ENCODE measurements at places on chromosomes 2 and 18. TPM values are rescaled to one million over a fixed set of nuclear protein-coding genes. Genes with fewer than 3 reads are reported as not detected.

IL1R1 gene
- total RNA-seq = 1.0 TPM

DPP10 gene
- total RNA-seq = 3.3 TPM

ADRA2B gene
- total RNA-seq = 0.46 TPM

CDH19 gene
- total RNA-seq = not detected

ABCG8 gene
- total RNA-seq = not detected

GYPC gene
- 154 TPM for total RNA-seq

CEBPZOS gene
- total RNA-seq = 18.5 TPM

RFTN2 gene
- 27.2 TPM for total RNA-seq

CRYGC gene
- not detected for total RNA-seq

GRCh38 chr2:56449002-56449431, 265.2 kb downstream of the CCDC85A start:
- no peaks in the 10 kb centered on the region for H3K27me3 ChIP-seq
- DNase-seq = no peak
- H3K4me3 ChIP-seq = no peak overlapping the region
- no peak overlapping the region for H3K27ac ChIP-seq

DNA sequence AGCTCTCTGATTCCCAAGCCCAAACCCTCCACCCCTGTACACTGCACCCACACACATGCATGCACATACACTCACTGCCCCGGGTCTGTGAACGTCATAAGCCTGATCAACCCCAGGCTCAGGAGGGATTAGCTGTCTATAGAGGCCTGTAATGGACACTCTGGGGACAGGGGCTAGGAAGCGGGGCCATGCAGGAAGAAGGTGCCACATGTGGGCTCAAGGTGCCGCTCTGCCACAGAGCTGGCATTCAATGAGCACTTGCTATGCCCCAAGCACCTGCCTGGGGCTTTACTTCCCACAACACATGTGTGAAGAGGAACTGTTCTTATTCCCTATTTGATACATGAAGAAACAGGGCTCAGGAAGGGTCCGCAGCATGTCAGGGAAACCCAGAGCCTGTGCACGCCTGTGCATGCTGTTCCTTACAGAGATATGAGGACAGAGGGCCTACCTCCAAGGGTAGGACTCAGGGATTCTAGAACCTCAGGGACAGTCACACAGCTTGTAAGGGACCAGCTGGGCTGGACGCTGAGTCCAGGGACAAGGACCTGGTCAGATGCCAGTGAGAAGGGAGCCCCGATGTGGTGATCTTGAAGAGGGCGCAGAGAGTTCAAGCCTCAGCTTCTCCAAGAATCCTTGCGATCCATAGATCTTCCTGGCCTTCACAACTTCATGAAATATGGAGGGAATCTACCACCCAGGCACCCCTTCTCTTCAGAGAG, 5.0 kb downstream of the BIN1 start:
- H3K27me3 ChIP-seq = peaks cover 19% of the 10 kb centered on the region
- DNase-seq = no peak
- H3K27ac ChIP-seq = peak overlapping the region; percentile 16
- H3K36me3 ChIP-seq = peaks cover 4% of the 10 kb centered on the region
- peaks cover 39% of the 10 kb centered on the region for H3K4me1 ChIP-seq

- peaks cover 12% of the 10 kb centered on the region for H3K4me1 ChIP-seq
- no peaks in the 10 kb centered on the region for H3K36me3 ChIP-seq
- H3K4me3 ChIP-seq = no peak overlapping the region
- no peak overlapping the region for H3K27ac ChIP-seq
- H3K27me3 ChIP-seq = peaks cover 2% of the 10 kb centered on the region
Observed at GRCh38 chr2:109676346-109676902, 62.3 kb downstream of the SOWAHC start.

GRCh38 chr2:102063487-102063911, 71.7 kb downstream of the IL1R2 start:
- H3K36me3 ChIP-seq = no peaks in the 10 kb centered on the region
- H3K4me1 ChIP-seq = peaks cover 5% of the 10 kb centered on the region
- H3K4me3 ChIP-seq = no peak overlapping the region
- no peak overlapping the region for H3K27ac ChIP-seq
- H3K27me3 ChIP-seq = peaks cover 13% of the 10 kb centered on the region
- DNase-seq = no peak

GRCh38 chr2:102187496-102188150, 800 bp downstream of the IL1RL2 start:
- DNase-seq = peak; percentile 43
- H3K27me3 ChIP-seq = peaks cover 10% of the 10 kb centered on the region
- H3K4me3 ChIP-seq = peak overlapping the region; percentile 86
- H3K36me3 ChIP-seq = no peaks in the 10 kb centered on the region
- no peak overlapping the region for H3K27ac ChIP-seq
- H3K4me1 ChIP-seq = no peaks in the 10 kb centered on the region

- DNase-seq = no peak
- no peak overlapping the region for H3K27ac ChIP-seq
- no peaks in the 10 kb centered on the region for H3K27me3 ChIP-seq
- no peaks in the 10 kb centered on the region for H3K4me1 ChIP-seq
- H3K4me3 ChIP-seq = no peak overlapping the region
Observed at GRCh38 chr2:158766524-158766923, 28.6 kb upstream of the DAPL1 start.

GRCh38 chr2:38146907-38147307, 71.0 kb upstream of the CYP1B1 start:
- no peaks in the 10 kb centered on the region for H3K36me3 ChIP-seq
- H3K4me1 ChIP-seq = peaks cover 6% of the 10 kb centered on the region
- peaks cover 2% of the 10 kb centered on the region for H3K27me3 ChIP-seq
- DNase-seq = no peak
- peak overlapping the region; percentile 49 for H3K27ac ChIP-seq

- peaks cover 4% of the 10 kb centered on the region for H3K4me1 ChIP-seq
- H3K27me3 ChIP-seq = no peaks in the 10 kb centered on the region
- H3K27ac ChIP-seq = no peak overlapping the region
- H3K36me3 ChIP-seq = peaks cover 13% of the 10 kb centered on the region
- no peak overlapping the region for H3K4me3 ChIP-seq
- no peak for DNase-seq
Observed at GRCh38 chr2:106106622-106107508, 87.2 kb downstream of the UXS1 start.

DNA sequence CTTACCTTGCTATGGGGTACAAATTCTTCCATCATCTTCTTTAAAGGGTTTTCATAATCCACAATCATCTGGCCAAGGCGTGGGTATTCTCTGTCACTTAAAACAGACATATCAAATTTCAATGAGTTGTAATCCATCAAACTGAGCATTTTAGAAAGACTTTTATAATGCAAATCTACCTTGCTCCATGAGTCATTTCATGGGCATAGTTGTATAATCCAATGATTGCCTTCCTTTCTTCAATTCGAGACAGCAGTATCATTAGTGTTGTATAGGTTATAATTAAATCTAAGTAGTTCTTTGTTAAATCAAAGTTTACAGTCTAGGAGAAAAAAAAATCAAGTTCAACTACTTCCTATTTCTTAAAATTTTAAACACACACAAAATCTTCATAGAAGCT, 36.3 kb downstream of the NCKAP1 start:
- no peak for DNase-seq
- H3K27ac ChIP-seq = peak overlapping the region; percentile 20
- H3K36me3 ChIP-seq = peaks cover 22% of the 10 kb centered on the region
- H3K27me3 ChIP-seq = peaks cover 2% of the 10 kb centered on the region

DNA sequence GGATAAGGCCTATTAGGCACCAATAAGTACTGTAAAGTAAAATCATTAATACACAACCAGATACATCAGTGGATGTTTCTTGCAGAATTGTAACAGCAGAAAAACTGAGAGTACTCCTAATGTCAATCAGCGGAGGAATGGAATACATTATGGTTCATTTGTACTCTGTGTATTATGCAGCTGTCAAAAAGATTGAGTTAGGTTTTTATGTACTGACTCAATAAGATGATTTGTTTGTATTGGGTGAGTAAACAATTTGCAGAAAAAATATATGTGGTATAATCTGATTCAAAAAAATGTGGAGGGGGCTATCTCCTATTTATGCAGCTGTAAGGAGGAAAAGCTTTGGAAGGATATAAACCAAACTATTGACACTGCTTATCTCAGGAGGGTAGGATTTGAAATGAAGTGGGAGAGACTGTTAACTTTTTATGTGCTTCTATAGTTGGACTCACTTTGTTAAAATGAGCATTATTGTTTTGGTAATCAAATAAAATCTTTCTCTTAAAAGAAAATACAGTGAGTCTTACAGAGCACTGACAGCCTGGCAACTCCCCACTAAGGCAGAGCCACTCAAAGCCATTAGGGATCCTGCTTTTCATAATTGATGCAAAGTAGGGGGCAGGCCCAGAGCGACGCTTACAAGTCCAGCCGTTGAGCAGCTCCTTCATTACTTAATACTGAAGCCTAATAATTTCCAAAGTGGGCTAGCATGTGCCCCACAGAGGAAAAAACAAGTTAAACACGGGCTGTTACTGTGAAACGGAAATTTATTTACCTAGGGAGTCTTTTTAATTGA, 168.8 kb downstream of the PHLPP1 start:
- DNase-seq = no peak
- H3K36me3 ChIP-seq = no peaks in the 10 kb centered on the region
- H3K4me1 ChIP-seq = peaks cover 22% of the 10 kb centered on the region
- H3K4me3 ChIP-seq = no peak overlapping the region

DNA sequence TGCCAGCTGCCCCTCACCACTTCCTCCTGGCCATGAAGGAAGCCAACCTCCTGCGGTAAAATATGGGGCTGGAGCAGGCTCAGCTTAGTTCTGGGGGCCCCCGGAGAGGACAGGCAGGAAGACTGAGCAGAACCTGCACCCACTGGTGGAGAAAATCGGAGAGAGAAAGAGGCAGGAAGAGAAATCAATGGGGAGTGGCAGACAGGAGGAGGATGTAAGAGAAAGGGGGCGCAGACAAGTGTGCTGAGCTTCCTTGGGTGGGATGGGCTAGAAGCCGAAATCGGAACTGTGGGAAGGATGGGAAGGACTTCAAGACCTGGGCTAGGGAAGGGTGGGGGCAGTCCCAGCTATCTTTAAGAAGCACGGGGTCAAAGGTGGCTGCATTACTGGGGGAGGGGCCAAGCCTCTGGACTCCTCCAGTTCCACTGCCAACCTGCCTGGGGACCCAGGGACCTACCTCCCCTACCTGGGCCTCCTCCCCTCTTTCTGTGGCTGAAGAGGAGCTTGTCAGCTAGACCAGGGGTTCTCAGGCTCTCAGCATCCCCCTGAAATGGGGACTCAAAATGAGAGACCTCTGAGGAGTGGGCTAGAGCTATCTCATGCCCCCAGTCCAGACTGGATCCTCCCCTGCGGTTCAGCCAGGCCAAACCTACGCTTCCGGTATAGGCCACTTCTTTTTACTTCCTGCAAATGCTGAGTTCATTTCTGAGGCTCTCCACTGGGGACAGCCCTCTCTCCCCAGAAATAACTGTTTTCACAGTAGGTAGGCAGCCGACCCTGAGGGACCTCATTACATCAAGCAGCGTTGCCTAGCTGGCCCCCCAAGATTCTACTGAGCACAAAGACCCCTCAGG, 33.6 kb upstream of the B3GNT7 start:
- H3K27me3 ChIP-seq = peaks cover 4% of the 10 kb centered on the region
- no peaks in the 10 kb centered on the region for H3K36me3 ChIP-seq

GRCh38 chr2:131543385-131543891, 15.8 kb downstream of the CCDC74A start:
- H3K36me3 ChIP-seq = no peaks in the 10 kb centered on the region
- no peaks in the 10 kb centered on the region for H3K4me1 ChIP-seq
- DNase-seq = no peak
- H3K27ac ChIP-seq = no peak overlapping the region

DNA sequence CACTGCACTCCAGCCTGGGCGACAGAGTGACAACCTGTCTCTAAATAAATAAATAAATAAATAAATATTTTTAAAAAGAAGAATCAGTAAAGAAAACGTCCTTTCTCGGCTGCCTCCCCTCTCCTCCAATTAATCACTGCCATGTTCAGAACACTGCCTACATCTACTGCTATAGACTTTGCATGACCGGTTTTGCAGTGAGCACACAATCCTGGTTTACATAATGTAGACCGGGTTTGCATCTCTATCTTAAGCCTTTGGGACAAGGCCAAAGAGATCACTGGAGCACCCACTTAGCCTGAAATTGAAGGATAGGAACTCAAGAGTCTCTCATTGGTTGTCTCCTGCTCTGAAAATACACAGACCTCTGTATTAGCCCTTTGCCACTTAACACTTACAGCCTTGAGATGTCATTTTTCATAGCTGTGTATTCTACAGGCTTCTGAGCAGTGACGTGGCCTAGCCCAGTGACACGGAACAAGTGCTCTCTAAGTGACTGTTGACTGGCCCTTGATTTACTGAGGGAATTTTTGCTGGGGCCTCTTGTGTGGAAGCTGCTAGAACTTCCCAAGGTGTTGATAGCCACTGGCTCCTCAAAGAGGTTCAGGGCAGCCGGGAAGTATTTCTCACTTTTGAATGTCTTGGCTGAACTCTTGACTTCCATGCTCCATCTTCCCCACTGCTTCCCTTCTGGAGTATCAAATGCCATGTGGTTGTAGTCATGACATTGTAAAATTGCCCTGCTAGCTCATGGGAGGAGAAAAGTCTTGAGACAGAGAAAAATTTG, 45.3 kb upstream of the CCBE1 start:
- no peaks in the 10 kb centered on the region for H3K27me3 ChIP-seq
- DNase-seq = no peak
- H3K4me3 ChIP-seq = no peak overlapping the region
- H3K27ac ChIP-seq = no peak overlapping the region

- no peak overlapping the region for H3K4me3 ChIP-seq
- H3K27ac ChIP-seq = no peak overlapping the region
- H3K36me3 ChIP-seq = peaks cover 36% of the 10 kb centered on the region
- DNase-seq = no peak
- peaks cover 10% of the 10 kb centered on the region for H3K4me1 ChIP-seq
Observed at GRCh38 chr2:196915507-196916189, 10.9 kb downstream of the PGAP1 start.

DNA sequence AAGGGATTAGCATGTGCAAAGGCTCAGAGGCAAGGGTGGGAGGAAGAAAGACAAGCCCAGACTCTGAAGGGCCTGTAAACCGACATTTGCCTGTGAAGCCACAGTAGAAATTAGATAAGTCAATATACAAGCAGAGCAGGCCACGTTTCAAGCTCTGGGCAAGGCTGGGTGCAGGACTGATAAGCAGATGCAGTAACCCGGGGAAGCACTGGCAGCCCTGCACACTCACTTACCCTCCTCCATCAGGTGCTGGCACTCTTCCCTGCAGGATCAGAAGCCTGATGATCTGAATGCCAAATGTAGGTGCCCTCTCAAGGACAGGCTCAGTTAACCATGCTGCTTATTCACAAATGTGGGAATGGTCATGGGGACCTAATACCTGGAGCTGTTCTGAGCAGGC, 46.3 kb upstream of the RAB12 start:
- H3K27me3 ChIP-seq = peaks cover 3% of the 10 kb centered on the region
- H3K4me3 ChIP-seq = no peak overlapping the region

DNA sequence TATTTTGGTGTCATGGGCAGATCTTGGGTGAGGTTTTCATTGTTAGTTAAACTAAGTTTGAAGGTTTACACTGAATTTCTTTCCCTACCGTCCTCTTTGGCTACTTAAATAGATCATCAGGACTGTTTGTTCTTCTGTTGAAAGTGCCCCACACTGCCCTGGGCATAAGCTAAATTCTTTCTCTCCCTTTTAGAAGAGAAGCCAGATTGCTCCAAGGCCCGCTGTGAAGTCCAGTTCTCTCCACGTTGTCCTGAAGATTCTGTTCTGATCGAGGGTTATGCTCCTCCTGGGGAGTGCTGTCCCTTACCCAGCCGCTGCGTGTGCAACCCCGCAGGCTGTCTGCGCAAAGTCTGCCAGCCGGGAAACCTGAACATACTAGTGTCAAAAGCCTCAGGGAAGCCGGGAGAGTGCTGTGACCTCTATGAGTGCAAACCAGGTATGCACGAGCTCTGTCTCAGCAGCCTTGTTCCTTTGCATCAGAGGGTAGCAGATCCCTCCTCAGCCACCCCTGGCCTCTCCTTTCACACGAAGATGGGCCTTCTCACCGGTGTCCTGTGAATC, 85.6 kb downstream of the CRIM1 start:
- H3K4me1 ChIP-seq = peaks cover 34% of the 10 kb centered on the region
- peaks cover 69% of the 10 kb centered on the region for H3K36me3 ChIP-seq
- no peak for DNase-seq
- peak overlapping the region; percentile 21 for H3K4me3 ChIP-seq
- peak overlapping the region; percentile 20 for H3K27ac ChIP-seq

All from endothelial cell (in vitro differentiated cells).